Naive thymus-derived CD8-positive, alpha-beta T cell (primary cell): ENCODE measurements at places on chromosomes 7 and 10. TPM values are rescaled to one million over a fixed set of nuclear protein-coding genes. Genes with fewer than 3 reads are reported as not detected.

DNA sequence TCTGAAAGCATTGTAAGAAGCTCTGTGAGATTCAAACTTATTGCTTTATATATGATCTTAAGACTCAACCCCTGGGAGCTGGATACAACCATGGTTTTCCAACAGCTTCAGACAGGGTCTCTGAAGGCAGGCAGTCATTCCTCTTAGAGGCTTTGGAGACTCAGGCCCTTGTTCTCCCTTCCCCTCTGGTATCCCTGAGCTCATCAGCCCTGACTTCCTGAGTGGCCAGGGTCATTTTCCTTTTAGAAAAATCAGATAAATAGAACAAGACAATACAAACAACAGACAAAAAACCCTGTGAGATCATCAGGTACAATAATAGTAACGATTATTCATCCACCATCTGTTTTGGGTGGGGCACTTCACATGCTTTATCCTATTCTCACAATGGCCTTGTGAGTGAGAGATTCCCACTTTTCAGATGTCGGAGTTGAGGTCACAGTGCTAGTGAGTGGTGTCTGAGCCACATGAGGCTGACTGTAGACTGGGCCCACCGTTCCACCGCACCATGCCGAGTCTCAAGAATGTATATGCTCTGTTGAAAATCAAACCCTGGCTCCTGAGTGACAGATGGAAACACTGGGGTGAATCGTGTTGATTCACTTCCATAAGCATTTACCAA, 144.2 kb downstream of the CXCL12 start:
- H3K36me3 ChIP-seq = no peaks in the 10 kb centered on the region
- no peaks in the 10 kb centered on the region for H3K4me1 ChIP-seq
- no peak overlapping the region for H3K4me3 ChIP-seq
- peaks cover 8% of the 10 kb centered on the region for H3K27me3 ChIP-seq
- H3K27ac ChIP-seq = no peak overlapping the region
- DNase-seq = no peak

MKI67 gene
- 0.08 TPM for total RNA-seq

PNLIP gene
- total RNA-seq = not detected

WNT16 gene
- 0.19 TPM for total RNA-seq

CACNB2 gene
- total RNA-seq = not detected

- DNase-seq = peak; percentile 95
- H3K27me3 ChIP-seq = peaks cover under 1% of the 10 kb centered on the region
- no peaks in the 10 kb centered on the region for H3K36me3 ChIP-seq
These were observed 91.8 kb downstream of the SPAG6 start for GRCh38 chr10:22436893-22437619.

GRCh38 chr10:12334186-12334530, 15.2 kb upstream of the CAMK1D start:
- H3K27ac ChIP-seq = peak overlapping the region; percentile 65
- no peaks in the 10 kb centered on the region for H3K4me1 ChIP-seq
- H3K36me3 ChIP-seq = no peaks in the 10 kb centered on the region
- H3K27me3 ChIP-seq = no peaks in the 10 kb centered on the region
- no peak for DNase-seq

DNA sequence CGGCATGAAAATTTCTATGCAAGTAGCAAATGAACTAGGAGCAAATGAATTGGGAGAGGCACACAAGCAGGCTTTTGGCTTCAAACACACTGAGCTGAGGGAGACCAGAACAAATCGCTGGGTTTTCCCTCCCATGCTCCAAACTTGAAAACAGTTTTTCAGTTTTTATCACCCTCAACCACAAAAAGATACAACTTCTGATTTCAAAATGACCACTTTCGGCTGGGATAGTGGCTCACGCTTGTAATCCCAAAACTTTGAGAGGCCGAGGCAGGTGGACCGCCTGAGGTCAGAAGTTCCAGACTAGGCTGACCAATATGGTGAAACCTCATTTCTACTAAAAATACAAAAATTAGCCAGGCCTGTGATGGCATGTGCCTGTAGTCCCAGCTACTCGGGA, 9.0 kb upstream of the CHUK start:
- no peak for DNase-seq
- no peak overlapping the region for H3K27ac ChIP-seq
- H3K4me3 ChIP-seq = no peak overlapping the region
- H3K27me3 ChIP-seq = no peaks in the 10 kb centered on the region
- no peaks in the 10 kb centered on the region for H3K4me1 ChIP-seq
- no peaks in the 10 kb centered on the region for H3K36me3 ChIP-seq

GRCh38 chr10:119310806-119311205, 103.4 kb downstream of the GRK5 start:
- H3K27ac ChIP-seq = no peak overlapping the region
- peaks cover 3% of the 10 kb centered on the region for H3K36me3 ChIP-seq
- no peak overlapping the region for H3K4me3 ChIP-seq
- peaks cover 2% of the 10 kb centered on the region for H3K27me3 ChIP-seq
- peaks cover 57% of the 10 kb centered on the region for H3K4me1 ChIP-seq
- DNase-seq = no peak

DNA sequence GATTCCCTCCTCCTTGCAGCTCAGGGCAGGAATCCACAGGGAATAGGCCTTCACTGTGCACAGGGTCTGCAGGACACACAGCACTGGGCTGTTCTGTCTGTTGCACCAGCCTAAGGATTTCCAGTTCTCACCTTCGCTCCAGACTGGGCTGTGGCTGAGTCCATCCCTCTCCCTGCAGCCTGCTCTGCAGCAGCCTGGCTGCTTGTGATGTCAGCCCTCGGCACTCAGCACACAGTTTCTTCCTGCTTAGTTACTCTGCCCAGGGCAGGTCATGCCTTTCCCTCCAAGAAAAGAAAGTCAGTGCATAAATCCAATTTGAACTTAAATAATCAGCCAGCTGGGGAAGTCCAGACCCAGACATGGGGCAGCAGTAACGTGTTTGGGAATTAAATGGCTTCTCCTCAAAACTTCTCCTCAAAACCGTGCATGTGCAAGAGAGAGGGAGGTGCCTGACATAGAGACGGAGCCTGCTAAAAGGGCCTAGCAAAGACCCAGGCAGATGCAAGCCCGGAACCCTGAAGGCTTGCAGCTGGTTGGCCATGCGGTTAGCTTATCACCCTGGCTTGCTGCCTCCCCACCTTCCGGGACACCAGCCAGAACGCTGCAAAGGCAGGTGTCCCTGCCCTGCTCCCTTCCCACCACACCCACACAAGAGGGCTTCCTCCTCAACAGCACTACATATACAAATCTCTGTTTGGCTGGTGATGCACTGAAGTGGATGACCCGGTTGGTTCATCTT, 10.9 kb upstream of the GDF2 start:
- peak overlapping the region; percentile 74 for H3K4me3 ChIP-seq
- no peaks in the 10 kb centered on the region for H3K36me3 ChIP-seq
- H3K4me1 ChIP-seq = peaks cover 25% of the 10 kb centered on the region
- no peaks in the 10 kb centered on the region for H3K27me3 ChIP-seq

ERVW-1 gene
- not detected for total RNA-seq

DNA sequence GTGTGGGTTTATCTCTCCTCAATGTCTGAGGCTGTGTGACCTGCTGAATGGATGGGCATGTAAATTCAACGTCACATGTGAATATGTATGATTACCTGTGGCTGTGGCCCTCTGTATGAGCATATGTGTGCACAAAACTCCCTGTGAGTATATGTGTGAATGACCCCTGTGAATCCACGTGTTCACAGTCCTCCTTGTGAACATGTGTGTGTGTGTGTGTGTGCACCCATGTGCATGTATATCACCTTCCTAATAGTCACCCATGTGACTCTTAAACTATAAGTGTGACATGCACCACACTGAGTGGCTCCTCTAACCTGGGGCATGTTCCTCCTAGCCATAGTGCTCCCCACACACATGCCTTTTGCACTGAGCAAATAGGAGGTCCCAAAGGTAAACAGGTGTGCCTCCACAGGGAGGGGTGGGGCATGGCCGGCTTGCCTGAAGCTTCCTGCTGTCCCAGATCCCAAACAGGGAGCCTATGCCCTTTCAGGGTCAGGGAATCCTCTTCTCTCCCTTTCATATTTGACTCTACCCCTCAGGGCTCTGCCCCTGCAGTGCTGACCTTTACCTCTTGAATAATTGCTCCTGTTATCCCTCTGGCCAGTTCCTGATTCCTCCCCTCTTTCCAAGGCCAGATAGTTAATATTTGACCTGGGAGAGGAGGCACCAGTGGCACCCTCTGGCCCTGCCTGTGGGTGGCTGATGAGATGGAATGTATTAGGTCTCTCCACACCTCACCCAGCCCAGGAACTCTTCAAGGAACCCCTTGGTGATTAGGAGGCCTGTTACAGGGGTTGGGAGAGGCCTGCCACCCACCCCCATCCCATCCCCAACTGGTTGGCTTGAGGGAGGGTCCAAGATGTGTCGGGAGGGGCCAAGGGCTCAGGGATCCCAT, 1.9 kb downstream of the SEMA4G start:
- H3K36me3 ChIP-seq = peaks cover 2% of the 10 kb centered on the region
- no peak for DNase-seq
- H3K27ac ChIP-seq = peak overlapping the region; percentile 37
- H3K4me3 ChIP-seq = peak overlapping the region; percentile 57

DNA sequence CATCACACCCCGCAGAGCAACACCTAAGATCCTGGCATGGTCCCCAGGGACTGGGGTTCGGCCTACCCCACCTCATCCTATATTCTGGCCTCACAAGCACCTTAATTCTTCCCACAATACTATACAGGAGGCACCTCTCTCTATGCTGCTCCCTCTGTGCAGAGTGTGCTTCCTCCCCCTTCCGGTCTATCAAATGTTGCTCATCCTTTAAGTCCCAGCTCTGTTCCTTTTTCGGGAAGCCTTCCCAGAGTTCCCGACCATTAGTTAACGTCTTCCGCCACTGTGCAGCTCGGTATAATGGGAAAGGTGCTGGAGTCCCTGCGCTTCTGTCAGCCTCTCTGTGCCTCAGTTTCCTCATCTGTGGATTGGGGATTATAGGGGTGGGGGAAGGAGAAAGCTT, 21.8 kb downstream of the PALD1 start:
- H3K36me3 ChIP-seq = no peaks in the 10 kb centered on the region
- DNase-seq = no peak
- no peaks in the 10 kb centered on the region for H3K27me3 ChIP-seq
- no peak overlapping the region for H3K27ac ChIP-seq
- peaks cover 14% of the 10 kb centered on the region for H3K4me1 ChIP-seq

GRCh38 chr10:31101123-31101522, 69.5 kb upstream of the ZNF438 start:
- H3K36me3 ChIP-seq = no peaks in the 10 kb centered on the region
- H3K4me1 ChIP-seq = peaks cover 13% of the 10 kb centered on the region
- no peak for DNase-seq
- no peak overlapping the region for H3K27ac ChIP-seq
- H3K27me3 ChIP-seq = no peaks in the 10 kb centered on the region

DNA sequence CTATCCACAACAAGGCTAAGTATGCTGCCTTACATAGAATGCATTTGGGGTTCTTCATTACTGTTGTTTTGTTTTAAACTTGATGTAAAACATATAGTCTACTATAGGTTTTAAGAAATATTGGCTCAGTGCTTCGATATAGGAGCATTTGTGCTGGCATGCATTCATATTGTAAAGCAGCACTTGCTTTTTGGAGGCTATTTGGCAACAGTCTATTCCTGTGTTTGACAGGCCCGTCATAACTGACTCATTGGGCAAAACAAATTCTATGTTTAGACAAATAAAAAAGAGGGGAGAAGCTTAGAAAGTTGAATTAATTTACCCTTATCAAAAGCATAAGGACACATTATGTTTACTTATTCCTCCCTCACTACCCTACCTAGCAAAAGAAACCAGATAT, 38.4 kb upstream of the PLXDC2 start:
- H3K4me3 ChIP-seq = no peak overlapping the region
- H3K27me3 ChIP-seq = peaks cover 9% of the 10 kb centered on the region
- H3K4me1 ChIP-seq = no peaks in the 10 kb centered on the region
- no peaks in the 10 kb centered on the region for H3K36me3 ChIP-seq
- H3K27ac ChIP-seq = no peak overlapping the region

- H3K4me1 ChIP-seq = no peaks in the 10 kb centered on the region
- H3K27me3 ChIP-seq = no peaks in the 10 kb centered on the region
- no peak for DNase-seq
- H3K27ac ChIP-seq = no peak overlapping the region
These were observed 52.7 kb upstream of the SLC29A3 start for GRCh38 chr10:71266147-71266917.

CPN1 gene
- not detected for total RNA-seq

DNA sequence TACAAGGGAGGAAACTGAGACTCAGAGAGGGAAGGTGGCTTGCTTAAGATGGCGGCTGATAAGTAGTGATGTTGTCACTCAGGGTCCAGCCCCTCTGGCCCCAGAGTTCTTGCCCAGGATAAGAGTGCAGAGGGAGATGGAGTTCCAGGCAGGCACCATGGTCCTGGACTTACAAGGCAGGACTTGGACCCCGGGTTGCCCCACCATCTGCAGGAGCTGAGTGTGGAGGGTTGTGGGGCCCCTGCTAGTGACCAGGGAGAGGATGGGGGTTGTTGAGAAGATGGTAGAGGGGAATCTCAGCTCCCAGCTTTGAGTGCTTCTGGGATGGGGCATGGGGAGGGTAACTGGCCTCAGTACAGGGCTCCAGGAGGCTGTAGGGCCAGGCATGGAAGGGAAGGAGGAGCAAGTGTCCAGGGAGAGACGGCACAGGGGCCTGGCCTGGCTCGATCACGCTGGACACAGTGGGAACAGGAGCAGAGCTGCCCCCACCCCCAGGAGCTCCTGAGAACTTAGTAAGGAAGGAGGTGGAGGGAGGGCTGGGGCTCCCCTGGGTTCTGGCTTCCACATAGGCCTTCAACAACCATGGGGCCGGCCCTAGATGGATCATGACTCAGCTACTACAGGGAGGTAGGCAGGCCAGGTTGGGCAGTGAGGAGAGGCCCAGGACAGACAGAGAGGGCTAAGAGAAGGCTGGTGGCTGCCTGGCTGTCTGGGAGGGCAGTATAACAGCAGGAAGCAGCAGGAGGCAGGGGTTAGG, 28.2 kb downstream of the PPIF start:
- H3K4me1 ChIP-seq = peaks cover 6% of the 10 kb centered on the region
- no peak overlapping the region for H3K27ac ChIP-seq
- no peak for DNase-seq
- H3K36me3 ChIP-seq = peaks cover 3% of the 10 kb centered on the region
- no peak overlapping the region for H3K4me3 ChIP-seq
- no peaks in the 10 kb centered on the region for H3K27me3 ChIP-seq

DNA sequence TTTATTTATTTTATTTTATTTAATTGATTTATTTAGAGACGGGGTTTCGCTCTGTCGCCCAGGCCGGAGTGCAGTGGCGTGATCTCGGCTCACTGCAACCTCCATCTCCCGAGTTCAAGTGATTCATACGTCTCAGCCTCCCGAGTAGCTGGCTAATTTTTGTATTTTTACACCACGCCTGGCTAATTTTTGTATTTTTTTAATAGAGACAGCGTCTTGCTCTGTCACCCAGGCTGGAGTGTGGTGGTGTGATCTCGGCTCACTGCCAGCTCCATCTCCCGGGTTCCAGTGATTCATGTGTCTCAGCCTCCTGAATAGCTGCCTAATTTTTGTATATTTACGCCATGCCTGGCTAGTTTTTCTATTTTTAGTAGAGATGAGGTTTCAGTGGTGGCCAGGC, 34.2 kb downstream of the AP5Z1 start:
- peaks cover 8% of the 10 kb centered on the region for H3K4me1 ChIP-seq
- peaks cover 4% of the 10 kb centered on the region for H3K27me3 ChIP-seq
- DNase-seq = no peak
- H3K27ac ChIP-seq = no peak overlapping the region
- H3K4me3 ChIP-seq = peak overlapping the region; percentile 42
- no peaks in the 10 kb centered on the region for H3K36me3 ChIP-seq
